ENCODE measurements at places on chromosomes 11 and 22. TPM values are rescaled to one million over a fixed set of nuclear protein-coding genes. Genes with fewer than 3 reads are reported as not detected.

CNTF gene
- 3.0 TPM for polyA plus RNA-seq

RASL10A gene
- polyA plus RNA-seq, result 2.8 TPM

BUD13 gene
- 11.8 TPM for polyA plus RNA-seq

ARSA gene
- polyA plus RNA-seq, result 118 TPM

LMO1 gene
- polyA plus RNA-seq, result 0.22 TPM

IRAG1 gene
- 0.49 TPM for polyA plus RNA-seq

ME3 gene
- polyA plus RNA-seq, result 2.7 TPM

Measured in B cell (primary cell).